Activated CD4-positive, alpha-beta T cell treated with anti-CD3 and anti-CD28 coated beads for 36 hours (primary cell): ENCODE measurements at places on chromosomes 3 and 15. TPM values are rescaled to one million over a fixed set of nuclear protein-coding genes. Genes with fewer than 3 reads are reported as not detected.

GRCh38 chr15:36428102-36428845 lies 151.2 kb upstream of the CDIN1 start:
- no peaks in the 10 kb centered on the region for H3K27me3 ChIP-seq
- H3K36me3 ChIP-seq = no peaks in the 10 kb centered on the region
- no peak for DNase-seq

The SLC25A38 gene
- 23.0 TPM for total RNA-seq

The TRPC1 gene
- 6.2 TPM for total RNA-seq

- no peaks in the 10 kb centered on the region for H3K36me3 ChIP-seq
- no peak overlapping the region for H3K4me3 ChIP-seq
- H3K27ac ChIP-seq = no peak overlapping the region
- DNase-seq = no peak
- H3K4me1 ChIP-seq = no peaks in the 10 kb centered on the region
These were observed 37.5 kb downstream of the SEMA5B start for GRCh38 chr3:122989856-122990575.

GRCh38 chr3:18100121-18100520 lies 325.0 kb downstream of the SATB1 start:
- DNase-seq = no peak
- H3K4me1 ChIP-seq = peaks cover 24% of the 10 kb centered on the region
- peak overlapping the region; percentile 83 for H3K27ac ChIP-seq
- H3K36me3 ChIP-seq = peaks cover 9% of the 10 kb centered on the region
- peak overlapping the region; percentile 37 for H3K4me3 ChIP-seq
- H3K27me3 ChIP-seq = peaks cover 8% of the 10 kb centered on the region

DNA sequence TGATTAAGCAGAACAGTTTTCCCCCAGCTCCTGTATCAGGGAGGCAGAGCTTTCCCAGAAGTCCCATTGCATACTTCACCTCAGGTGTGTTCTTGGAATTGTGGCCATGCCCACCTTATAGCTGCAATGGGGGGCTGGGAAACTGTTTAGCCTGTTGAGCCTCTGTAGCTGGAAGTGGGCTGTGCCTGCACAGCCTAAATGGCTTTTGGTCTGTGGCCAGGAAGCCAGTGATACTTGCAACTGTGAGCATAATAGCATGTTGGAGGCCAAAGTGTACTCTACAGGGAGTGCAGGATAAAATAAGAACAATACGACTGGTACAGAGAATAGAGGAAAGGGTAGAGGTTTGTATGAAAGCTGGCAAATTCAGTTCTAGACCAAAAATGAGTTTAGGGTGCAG lies 248.5 kb downstream of the PTPRG start:
- no peak for DNase-seq
- H3K36me3 ChIP-seq = no peaks in the 10 kb centered on the region
- no peak overlapping the region for H3K4me3 ChIP-seq
- peaks cover 1% of the 10 kb centered on the region for H3K27me3 ChIP-seq

The MYO5C gene
- 0.42 TPM for total RNA-seq

- no peaks in the 10 kb centered on the region for H3K27me3 ChIP-seq
- no peaks in the 10 kb centered on the region for H3K36me3 ChIP-seq
- H3K4me1 ChIP-seq = no peaks in the 10 kb centered on the region
- H3K27ac ChIP-seq = no peak overlapping the region
- H3K4me3 ChIP-seq = no peak overlapping the region
- no peak for DNase-seq
These were observed 86.6 kb upstream of the ADAMTSL3 start for GRCh38 chr15:83567318-83567717.

GRCh38 chr3:189393598-189393997 lies 221.8 kb downstream of the TPRG1 start:
- peaks cover 17% of the 10 kb centered on the region for H3K4me1 ChIP-seq
- H3K4me3 ChIP-seq = no peak overlapping the region
- DNase-seq = no peak
